ENCODE measurements at places on chromosomes 1 and 21.

DNA sequence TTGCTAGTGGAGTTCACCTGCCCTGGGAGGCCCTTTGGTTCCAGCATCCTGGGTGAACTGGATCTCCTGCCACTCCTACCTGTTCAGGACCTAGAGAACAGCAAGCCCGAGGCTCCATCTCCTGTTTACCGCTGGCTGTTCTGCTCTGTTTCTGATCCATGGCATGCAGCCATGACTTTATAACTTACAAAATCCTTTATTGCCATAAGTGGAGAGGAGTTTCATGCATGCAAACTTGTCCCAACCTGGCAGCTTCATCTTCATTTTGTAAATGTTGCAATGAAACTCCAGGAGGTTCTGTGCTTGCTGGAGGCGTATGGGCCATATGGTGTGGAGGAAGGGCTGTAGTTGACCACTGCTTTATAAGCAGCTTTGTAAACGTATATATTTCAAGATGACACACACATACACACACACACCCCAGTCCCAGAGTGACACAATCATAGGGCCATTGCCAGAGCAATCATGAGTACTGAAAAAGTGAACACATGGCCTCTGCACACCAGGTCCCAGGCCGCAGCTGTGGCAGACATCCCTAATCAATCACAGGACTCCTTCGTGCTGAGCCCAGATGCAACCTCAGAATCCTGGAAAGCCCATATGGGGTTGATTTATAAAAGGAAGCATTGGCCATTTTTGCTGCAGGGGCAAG, 69.0 kb downstream of the UBIAD1 start:
- no peak for DNase-seq

GRCh38 chr1:230130172-230130944, 63.3 kb downstream of the GALNT2 start:
- no peak for DNase-seq

DNA sequence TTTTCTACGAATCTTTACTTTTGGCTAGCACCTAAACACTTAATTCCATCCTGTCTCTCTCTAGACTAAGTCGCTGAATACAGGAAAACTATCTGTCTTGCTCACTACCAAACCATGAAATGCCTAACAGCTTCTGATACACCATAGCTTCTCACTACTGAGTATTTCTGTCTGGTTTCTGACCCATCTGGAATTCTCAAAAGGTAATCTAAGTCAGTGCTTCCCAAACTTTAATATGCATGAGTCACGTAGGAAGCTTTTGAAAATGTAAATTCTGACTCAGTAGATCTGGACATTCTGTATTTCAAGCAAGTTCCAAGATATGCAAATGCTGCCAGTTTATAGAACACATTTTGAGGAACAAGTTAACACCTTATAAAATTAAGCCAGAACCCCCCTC, 9.2 kb upstream of the OVGP1 start:
- no peak for DNase-seq

GRCh38 chr21:14080040-14080763, 130.6 kb downstream of the LIPI start:
- DNase-seq = no peak

DNA sequence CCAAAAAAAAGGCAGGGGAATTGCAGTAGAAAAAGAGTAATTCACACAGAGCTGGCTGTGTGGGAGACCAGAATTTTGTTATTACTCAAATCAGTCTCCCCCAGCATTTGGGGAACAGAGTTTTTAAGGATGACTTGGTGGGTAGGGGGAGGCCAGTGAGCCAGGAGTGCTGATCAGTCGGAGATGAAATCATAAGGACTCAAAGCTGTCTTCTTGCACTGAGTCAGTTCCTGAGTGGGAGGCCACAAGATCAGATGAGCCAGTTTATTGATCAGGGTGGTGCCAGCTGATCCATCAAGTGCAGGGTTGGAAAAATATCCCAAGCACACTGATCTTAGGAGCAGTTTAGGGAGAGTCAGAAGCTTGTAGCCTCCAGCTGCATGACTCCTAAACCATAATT, 23.7 kb upstream of the EDARADD start:
- no peak for DNase-seq

DNA sequence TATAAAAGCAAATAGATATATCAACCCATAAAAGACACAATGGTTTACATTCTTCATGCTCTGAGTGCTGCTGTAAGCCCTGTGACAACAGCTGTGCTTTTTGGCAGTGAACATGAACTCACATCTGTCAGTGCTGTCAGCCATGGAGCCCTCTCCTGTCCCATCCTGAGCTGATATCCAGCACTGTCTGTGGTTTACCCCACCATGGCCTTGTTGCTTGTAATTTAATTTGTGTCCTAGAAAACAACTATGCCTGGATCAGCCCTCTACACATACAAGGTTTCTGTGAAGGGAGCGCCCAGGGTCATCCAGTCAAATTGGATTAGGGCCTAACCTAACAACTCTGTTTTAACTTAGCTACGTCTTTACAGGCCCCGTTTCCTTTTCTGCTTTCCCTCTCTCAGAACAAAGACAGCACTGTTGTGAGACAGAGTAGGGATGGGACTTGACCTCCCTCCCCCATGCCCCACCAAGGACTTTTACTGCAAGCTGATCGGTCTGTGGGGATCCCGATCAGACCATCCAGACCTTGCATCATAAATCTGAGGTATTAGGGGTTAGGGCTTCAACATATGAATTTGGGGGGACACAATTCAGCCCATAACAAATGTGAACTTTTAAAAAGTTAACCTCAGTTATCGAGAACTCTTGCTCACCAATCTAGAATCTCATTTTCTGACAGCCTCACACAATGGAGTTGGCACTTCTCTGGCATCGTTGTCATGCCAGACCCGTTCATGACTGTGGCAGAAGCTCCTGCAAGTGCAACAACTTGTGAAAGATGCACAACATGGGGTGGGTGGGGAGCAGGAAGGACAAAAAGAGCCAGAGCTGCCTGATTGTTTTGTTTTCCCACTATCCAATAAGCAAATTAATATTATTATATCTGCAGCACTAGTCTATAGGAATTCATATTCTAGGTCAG, 16.4 kb upstream of the SLC44A3 start:
- DNase-seq = no peak

- no peak for DNase-seq
Measured at GRCh38 chr1:221430152-221430960, 311.5 kb downstream of the DUSP10 start.

- no peak for DNase-seq
Measured at GRCh38 chr1:29584776-29585175, 348.5 kb downstream of the PTPRU start.

DNA sequence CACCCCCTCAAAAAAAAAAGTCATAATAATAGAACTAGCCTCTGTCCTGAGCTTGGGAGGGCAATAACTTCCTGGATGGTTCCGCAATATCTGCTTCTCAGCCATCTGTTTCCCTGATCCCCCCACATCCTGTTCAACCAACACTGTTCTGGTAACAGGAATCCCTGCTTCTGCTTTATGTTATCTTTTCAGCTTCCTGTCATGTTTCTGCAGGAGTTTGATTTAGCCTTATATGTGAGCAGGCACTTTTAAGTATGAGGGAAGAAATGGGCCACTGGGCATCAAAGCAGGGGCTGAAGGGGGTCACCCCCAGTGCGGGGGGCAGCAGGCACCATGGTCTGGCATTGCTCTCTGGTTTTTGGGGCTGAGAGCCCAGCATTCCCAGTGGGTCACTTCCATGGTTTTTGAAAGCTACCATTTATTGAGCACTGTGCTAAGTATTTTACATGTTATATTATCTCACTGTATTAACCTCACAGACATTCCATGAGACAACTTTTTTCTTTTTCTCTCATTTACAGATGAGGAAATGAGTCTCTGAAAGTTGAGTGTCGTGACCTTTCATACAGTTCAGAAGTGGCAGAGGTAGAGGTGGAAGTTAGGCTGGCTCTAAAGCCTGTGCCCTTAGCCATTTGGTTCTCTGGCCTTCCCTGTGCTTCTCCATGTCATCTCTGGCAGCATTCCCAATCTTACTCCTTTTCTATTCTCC, 61.9 kb downstream of the DNTTIP2 start:
- DNase-seq = no peak

DNA sequence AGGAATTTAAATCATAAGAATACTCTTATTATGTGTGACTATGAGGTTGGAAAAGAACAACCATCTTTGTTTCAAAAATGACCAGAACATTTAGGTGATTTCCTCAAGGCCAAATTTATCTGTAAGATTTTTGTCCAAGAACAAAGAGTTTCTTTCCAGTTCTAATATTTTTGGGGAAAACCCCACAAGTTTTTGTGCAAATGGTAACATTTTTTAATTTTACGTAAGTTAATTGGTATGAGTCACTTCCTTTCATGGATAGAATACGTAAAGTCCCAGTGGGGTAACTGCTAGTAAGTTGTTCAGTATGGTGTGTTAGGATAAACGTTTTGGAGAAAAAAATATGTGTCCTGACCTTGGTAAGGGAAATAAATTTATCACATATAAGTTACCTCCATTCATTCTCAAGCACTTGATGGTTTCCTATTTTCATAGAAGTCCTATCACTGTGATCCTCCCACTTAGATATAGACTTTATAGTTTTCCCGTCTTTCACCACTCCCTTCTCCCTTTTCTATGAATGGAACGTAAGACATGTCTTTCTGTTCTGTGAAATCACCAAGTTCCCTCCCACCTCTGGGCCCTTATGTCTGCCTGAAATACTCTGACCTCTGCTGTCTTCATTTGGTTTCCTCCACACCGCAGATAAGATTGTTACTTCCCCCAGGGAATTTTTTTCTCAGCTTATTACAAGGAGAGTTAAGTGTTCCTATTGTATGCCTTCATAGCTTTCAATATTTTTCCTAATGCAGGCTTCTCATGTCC, 34.9 kb upstream of the TSNAX start:
- no peak for DNase-seq

GRCh38 chr1:234704106-234704887, 94.3 kb upstream of the IRF2BP2 start:
- no peak for DNase-seq

- no peak for DNase-seq
Measured at GRCh38 chr21:22885079-22885478, 1886.9 kb downstream of the NCAM2 start.

GRCh38 chr1:206925106-206925736, 3.5 kb upstream of the FCMR start:
- no peak for DNase-seq

GRCh38 chr1:180000575-180000974, 46.0 kb downstream of the CEP350 start:
- DNase-seq = no peak

DNA sequence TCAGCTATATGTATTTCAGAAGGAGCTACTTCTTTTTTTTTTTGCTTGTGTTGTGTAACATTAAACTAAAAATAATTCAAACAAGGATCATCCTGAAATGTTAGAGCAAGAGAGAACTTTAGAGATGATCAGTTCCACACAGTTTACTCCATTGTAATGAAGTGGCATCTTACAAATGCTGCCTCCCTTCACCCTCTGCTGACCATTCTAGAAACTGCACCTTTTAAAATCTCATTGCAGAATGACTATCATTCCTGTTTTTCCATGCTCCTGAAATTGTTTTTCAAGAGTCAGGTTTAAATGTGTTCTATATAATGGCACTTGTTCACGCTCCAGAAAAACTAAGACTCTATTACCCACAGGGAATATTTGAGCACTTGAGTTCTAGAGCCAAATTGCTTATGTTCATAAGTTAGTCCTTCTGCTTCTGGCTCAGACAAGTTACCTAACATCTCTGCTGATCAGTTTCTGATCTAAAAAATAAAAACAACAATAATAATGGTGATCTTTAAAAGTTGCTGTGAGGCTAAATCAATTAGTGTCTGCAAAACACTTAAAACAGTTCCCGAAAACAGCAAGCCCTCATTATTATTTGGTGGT, 21.5 kb upstream of the SLC44A5 start:
- peak; percentile 79 for DNase-seq

DNA sequence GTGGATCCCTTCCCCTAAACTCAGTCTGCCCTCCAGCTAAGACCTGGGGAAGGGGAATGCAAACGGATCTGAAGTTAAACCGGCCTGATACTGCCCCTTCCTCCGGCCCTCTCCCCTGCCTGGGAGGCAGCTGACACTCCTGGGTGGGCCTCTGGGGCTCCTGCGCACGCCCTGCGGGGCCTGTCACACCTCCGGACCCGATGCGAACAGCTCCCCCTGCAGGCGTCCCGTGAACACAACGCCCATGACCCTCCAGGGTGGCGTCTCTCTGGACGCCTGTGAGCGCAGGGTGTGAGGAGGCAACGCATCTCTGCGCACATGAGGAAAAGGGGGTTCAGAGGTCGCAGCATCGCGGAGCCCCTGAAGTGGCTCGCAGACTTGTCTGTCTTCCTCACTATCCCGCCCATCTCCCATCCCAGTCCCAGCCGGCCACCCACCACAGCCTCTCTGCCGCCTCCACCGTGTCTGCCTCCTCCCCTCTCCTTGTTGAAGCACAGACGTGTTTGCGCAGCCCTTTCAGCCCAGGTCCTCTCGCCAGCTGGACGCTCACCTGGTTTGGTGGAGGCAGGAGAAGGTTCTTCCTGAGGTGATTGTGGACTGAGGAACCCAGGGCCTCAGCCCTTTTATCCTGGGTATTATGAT, 421 bp upstream of the LCE3A start:
- no peak for DNase-seq

- no peak for DNase-seq
Measured at GRCh38 chr1:42319871-42320484, 15.1 kb downstream of the FOXJ3 start.

GRCh38 chr1:147634645-147635044, 35.7 kb downstream of the ACP6 start:
- DNase-seq = no peak

DNA sequence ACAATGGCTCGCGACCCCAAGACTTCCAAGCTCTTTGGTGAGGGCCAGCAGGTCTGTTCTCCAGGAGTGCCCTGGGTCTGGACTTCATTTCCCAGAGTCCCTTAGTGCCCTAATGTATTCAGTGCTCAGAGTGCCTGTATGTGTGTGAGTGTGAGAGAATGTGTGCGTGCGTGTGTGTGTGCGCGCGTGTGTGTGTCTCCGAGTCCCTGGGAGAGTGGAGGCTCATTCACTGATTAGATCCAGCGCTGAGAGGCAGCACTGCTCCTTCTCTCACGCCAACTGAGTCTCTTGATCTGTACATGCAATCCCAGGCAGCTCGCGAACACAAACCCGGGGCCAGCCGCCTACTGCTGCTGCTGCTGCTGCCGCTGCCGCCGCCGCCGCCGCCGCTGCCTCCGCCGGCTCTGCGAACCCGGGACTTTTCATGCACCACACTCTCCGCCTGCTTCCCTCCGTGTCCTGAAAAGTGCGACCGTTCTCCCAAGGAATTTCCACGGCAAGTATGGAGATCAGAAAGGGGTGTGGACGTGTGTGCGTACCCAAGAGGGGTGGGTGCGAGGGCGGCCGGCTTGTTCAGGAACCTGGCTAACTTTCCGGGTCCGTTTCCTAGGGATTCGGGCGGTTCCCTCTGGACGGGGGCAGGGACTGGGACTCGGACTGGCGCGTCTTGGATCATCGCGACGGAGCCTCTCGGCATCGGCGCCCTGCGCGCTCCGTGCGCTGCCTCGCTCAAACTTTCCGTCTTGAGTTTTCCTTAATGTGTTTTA, at the start of gene RNF220:
Gene RNF220 (plus strand): TSS at position 225 of the 767 bp plus-strand sequence.
- peak; percentile 97 for DNase-seq

DNA sequence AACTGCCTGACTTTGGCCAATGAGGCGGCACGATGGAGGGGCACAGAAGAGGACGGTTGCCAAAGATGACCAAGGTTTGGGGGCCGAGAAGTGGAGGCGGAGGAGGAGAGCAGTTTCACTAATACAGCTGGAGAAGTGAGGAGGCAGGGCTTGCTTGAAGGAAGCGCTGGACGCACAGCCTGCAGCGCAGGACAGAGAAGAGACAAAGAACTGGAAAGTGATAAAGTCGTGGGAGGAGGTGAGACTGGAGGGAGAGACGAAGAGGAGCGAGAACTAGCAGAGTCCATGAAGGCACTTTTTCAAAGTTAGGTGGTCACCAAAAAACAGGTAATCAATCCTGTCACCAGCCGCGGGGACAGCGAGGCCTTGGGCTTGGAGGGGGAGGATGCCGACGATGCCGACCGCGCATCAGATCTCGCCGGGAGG, 771 bp downstream of the PACC1 start:
- no peak for DNase-seq

All from brain (organoid and tissue), 16 donors.